ENCODE measurements at places on chromosomes 3 and 15. TPM values are rescaled to one million over a fixed set of nuclear protein-coding genes. Genes with fewer than 3 reads are reported as not detected.

GRCh38 chr3:192128922-192129321 lies 598.4 kb downstream of the FGF12 start:
- DNase-seq: no peak

GRCh38 chr15:58562135-58562534 lies 130.3 kb downstream of the LIPC start:
- DNase-seq: no peak

- DNase-seq: no peak
Observed at GRCh38 chr15:36961956-36962355, 138.4 kb downstream of the MEIS2 start.

DNA sequence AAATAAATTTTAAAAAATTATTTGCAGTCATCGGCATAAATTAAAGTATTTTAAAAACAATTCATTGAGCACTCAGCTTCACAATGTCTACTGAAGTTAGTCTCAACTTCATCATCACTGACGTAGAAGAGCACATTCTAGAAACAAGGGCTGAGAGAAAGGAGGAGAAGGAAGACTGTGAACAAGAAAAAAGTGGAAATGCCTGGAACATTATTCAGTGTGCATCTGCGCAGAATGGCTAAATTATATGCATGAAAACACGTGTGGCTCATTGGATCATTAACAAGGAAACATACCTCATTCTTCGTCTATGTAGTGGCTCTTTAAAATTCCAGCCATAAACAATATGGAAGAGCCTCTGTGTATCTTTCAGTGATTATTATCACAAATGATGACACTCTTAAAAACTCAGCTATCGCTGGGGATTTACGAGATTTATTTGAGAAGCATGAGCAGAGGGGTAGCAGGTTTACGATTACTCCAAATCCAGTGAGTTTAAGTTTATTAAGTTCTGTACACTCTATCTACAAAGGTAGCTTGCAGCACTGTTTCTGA lies 404.2 kb upstream of the CDIN1 start:
- DNase-seq: no peak

- DNase-seq: no peak
Observed at GRCh38 chr3:33149342-33149741, 35.5 kb downstream of the CRTAP start.

DNA sequence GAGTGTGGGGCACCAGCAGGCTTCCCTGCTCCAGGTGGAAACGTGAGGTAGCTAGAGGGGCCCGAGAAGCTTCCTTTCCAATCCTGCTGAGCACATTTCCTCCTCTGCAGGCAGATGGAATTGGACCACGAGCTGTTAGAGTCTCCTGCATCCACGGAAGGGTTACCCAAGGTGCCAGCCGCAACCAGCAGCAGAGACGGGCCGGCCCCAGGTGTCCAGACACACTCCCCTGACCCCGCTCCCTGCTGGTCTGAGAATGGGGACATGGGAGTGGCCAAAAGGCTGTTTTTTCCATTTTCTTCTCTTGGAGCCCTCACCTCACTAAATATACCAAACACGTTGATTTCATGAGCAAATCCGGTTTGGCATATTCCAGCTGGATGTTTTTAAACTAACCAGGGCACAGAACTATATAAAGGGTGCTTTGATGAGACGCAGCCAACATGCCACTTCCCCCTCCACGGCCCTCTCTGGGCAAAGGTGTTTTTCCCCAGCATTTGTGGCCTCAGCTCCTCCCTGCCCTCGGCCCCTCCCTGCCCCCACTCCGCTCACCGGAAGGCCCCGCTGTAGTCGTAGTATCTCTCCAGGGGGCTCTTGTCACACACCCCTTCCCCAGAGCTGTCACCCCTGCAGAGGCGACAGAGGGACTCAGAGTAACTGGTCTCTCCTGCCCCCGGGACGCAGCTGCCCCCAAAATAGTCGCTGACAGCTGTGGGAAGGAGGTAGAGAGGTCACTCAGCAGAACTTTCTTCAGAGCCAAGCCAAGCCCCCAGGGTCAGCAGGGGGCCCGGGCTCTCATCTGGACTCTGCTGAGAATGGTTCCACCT lies 7.0 kb downstream of the MELTF start:
- no peak for DNase-seq

- DNase-seq: no peak
Observed at GRCh38 chr3:89113344-89113743, 5.9 kb downstream of the EPHA3 start.

DNA sequence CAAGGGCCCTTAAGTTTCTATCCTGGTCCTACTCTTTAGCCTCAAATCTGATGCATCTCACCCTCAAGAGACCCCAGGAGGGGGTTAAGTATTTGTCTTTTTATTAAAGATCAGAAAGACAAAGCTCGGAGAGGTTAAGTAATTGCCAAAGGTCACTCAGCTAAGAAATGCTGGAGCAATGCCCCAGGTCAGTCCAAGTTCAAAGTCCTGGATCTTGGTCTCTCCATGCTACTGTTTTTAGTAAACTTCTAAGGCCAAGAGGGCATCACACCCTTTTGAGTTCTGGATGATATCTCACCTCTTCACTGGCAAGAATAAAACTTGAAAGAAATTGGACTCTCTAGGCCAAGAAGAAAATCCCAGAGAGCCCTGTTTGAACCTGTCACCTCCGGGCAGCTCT lies 488.6 kb downstream of the MAGI1 start:
- DNase-seq: no peak

- no peak for DNase-seq
Observed at GRCh38 chr15:81304226-81304625, 19.7 kb downstream of the STARD5 start.

DNA sequence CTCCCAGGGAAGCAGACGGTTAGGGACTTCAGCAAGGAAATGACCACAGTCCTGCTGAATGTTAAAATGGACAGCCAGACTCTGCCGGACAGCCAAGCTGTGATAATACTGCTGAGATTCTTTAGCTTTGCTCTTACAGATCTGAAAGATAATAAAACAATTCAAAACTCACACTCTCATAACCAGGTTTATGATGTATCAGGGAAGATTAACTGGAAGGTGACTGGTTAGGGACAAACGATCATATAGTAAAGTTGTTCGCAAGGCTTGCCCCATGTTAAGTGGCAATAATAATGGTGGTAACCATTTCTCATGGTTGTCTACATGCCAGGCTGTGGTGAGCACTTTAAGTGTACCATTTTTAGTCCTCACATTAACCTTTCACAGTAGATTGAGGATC lies 44.3 kb upstream of the TSPAN3 start:
- no peak for DNase-seq

- DNase-seq: no peak
Observed at GRCh38 chr3:50518436-50518835, 15.0 kb upstream of the CACNA2D2 start.

DNA sequence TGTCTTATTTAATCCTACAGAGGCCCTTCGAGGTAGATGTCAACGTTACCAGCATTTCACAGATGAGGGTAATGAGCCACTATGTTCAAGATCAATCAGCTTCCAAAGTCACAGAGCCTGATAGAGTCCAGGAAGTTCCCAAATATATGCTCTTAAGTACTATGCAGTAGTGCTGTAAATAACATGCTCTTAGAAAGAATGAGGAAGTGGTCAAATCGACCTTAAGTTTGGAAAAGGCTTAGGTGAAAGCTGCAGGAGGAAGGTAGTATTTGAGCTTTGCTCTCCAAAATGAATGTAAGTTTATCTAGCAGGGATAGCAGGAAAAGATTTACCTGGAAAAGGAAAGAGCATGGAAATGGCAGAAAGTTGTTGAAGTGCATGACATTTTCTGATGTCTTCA lies 234.0 kb downstream of the RBMS3 start:
- no peak for DNase-seq

- DNase-seq: no peak
Observed at GRCh38 chr3:51879937-51880336, 4.5 kb upstream of the IQCF5 start.

DNA sequence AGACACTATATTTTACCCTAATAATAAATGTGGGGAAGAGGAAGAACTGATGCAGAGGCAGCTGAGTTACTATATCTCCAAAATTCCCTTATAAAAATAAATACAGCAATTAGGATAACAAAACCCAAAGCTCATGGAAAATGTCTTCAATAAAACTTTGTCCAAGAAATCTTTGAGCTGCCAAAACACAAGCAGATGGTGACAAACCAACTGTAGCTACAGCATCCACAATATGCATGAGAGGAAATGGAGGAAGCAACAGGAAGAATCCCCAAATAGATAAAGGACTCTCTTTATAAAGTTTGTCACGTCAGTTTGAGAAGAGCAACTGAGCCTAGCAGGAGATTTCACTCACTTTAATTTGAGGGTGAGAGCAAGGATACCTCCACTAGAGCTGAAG lies 638.2 kb downstream of the IGSF11 start:
- no peak for DNase-seq

- DNase-seq: no peak
Observed at GRCh38 chr15:64642875-64643274, 132.5 kb downstream of the RBPMS2 start.

GRCh38 chr3:34056181-34056910 lies 257.9 kb downstream of the PDCD6IP start:
- no peak for DNase-seq

GRCh38 chr15:65058394-65059368 lies 9.1 kb downstream of the RASL12 start:
- DNase-seq: no peak

GRCh38 chr3:47950453-47951169 lies 65.6 kb downstream of the MAP4 start:
- DNase-seq: no peak

DNA sequence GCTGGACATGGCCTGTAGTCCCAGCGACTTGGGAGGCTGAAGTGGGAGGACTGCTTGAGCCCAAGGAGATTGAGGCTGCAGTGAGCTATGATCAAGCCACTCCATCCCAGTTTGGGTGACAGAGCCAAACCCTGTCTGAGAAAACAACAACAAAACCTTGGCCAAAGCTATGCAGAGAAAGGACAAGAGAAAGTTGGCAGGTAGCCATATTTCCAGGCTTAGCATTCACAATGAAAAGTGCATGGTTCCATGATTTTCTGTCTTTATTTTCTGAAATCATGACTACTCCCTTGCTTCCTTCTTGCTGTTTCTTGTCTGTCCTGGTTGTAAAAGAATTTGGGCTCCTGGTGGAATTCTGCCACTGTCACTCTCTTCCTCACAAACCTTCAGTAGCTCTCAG lies 284.6 kb upstream of the C2CD4B start:
- no peak for DNase-seq

GRCh38 chr3:119601154-119601553 lies 3.5 kb downstream of the PLA1A start:
- DNase-seq: no peak

GRCh38 chr15:33963831-33964664 lies 4.2 kb upstream of the CHRM5 start:
- DNase-seq: peak; percentile 24

DNA sequence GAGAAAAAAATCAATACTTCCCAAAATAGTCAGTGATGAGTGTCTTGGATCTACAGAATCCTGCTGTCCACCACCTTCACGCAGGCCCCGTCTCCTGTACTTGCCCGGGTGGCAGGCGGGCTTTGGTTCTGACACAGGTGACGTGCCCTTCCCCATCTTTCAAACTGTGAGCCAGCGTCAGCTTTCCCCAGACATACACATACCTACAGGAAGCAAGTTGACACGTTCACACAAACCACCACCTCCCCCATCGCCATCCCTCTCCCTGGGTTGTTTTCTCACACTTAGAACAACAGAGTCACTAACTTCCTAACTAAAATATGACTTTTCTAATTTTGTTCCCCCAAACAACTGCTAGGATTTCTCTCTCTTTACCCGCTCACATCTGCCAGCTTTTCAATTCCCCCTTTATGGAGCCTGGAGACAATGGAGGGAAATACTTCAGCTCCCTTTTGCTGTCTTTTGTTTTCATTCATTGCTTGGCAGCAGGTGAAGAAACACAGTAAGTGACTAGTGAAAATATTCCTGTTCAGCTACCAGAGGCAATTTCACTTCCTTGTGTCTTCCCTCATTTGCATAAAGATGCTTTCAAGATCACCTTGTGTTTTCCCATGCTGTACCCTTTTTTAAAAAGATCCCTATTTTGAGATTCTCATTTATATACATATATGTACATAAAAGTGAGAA lies 248.3 kb downstream of the SLCO3A1 start:
- DNase-seq: no peak

GRCh38 chr15:58070801-58071418 lies 5.4 kb upstream of the ALDH1A2 start:
- DNase-seq: peak; percentile 63

GRCh38 chr15:86213420-86213819 lies 133.7 kb downstream of the AGBL1 start:
- DNase-seq: no peak

The ZBTB47 gene
- 1.5 TPM for total RNA-seq

The VEPH1 gene
- not detected for total RNA-seq

The SLC9A9 gene
- 1.1 TPM for total RNA-seq

The TEX9 gene
- 3.5 TPM for total RNA-seq

The IQCF5 gene
- total RNA-seq: not detected

The SNX33 gene
- total RNA-seq: 10.0 TPM

The DAZL gene
- 1.8 TPM for total RNA-seq

Measured in NCI-H460 (cell line).